HAP-1 (cell line): ENCODE measurements at places on chromosomes 7 and 10.

DNA sequence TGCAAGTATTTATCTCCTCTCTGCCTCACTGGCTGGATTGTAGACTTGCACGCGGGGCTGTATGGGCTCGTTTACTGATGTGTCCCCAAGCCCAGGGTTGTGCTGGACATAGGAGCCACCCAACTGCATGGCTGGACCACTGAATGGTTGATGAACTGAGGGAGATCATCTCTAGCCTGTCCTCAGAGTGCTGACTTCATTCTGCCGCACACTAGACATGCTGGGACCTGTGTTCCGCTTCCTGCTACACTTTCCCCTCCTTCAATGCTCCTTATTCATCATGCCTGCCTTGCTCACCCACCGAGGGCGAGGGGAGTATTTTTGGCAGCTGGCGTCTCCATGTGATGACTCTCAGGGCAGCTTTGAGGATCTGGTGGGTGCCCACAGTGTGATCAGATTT, 440.2 kb downstream of the GLRX3 start:
- DNase-seq: no peak

- no peak for DNase-seq
These were observed 180.5 kb downstream of the DPP6 start for GRCh38 chr7:154232700-154233099.

DNA sequence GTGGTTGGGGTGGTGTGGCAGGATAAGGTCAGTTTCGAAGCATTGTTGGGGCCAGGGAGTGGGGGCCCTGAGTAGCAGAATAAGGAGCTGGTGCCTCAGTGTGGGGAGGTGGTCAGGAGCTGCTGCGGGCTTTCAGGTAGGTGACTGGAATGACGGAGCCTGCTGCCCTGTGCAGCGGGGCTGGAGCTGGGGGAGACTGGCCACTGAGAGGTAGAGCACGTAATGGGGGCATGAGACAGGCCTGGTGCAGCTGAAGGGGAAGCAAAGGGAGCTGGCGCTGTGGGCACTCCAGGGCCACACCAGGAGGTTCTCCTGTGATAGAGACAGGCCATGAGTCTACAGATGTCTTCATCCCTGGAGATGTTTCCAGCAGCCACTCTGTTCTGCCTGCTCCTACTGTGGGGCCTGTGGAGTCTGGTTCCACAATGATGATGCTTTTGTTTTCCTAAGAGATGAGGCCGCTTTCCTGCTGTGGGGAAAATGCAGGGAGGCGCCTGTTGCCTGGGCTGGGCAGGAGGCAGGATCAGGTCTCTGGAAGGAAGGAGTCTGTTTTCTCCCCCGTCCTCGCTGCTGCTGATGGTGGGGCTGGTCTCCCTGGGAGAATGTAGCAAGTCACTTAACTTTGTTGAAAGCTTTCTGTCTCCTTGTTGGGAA, 31.1 kb downstream of the NUB1 start:
- no peak for DNase-seq

DNA sequence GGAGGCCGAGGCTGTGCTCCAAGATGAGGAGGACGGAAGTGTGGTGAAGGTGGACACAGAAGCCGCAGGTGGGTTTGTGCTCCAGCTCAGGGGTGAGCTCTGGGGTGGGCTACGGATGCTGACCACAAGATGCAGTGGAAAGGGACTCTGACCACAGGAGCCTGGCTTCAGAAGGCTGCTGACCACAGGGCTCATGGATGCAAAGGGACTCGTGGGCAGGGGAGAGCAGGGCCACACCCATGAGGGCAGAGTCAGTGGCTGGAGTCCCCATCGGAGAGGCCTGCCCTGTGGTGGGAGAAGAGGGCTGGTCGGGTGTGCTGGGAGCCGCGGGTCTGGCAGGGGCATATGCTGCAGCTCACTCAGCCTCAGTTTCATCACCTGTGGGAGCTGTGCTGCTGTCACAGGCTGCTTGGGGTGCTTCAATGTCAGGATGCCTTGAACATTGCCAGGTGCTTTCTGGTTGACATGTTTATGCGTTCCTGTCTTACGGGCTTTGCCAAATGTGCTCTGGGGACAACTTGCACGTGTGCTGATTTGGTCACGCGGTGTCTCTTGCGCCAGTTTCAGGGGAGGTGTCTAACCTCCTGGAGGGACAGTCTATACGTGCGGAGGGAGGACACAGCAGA, 13.7 kb downstream of the SCART1 start:
- no peak for DNase-seq

GRCh38 chr10:61592581-61592980, 70.1 kb upstream of the CABCOCO1 start:
- DNase-seq: peak; percentile 49

DNA sequence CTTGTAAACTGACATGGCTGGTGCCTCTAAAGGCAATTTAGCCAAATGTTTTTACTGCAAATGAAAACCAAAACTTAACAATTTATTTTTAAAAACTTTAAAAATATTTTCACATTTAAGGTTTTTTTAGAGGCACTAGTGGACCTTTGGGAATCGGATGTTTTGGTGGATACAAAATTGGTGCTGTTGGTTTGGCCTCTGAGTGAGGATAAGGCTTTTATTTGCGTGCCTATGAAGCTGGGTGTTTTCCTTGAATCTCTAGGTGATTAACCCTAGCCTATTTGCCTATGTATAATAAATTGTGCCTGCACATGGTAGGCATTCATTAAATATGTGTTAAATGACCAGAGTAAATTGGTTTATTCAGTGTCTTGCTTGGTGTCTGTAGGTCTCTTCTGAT, 2.9 kb upstream of the SGCE start:
- DNase-seq: no peak

DNA sequence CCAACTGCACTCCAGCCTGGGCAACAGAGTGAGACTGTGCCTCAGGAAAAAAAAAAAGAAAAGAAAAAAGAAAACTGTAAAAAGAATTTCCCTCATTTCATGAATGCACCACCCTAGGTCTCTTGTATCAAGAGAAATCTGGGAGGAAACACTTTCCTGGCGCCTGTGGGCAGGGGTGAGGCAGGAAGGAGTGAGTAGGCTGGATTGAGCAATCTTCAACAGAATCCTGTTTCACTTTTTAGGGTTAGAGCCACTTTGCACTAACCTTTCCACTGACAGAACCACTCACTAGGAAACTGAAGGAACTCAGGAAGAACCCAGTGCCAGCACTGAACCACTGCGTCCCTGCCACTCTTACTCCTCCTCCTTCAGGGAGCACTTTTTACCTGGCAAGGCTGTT, 282.1 kb downstream of the CCDC3 start:
- DNase-seq: no peak

- peak; percentile 62 for DNase-seq
These were observed 15.6 kb upstream of the PBLD start for GRCh38 chr10:68348265-68348741.

DNA sequence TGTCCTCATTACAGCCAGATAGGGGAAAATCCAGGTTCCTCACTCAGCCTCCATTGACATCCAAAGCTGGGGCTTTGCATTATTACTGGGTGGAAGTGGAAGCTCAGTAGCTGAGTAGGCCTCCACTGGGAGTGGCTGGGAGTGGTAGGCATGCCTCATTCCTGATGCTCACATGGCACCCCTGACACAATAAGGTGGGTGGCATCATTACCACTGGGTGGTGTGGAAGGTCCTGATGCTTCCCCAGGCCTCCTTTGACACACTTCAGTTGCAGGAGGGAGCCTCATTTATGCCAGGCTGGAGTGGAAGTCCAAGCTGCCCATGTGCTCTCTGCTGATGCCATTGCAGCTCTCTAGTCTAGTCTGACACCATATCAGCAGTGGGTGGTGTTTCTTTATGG, 48.2 kb upstream of the GPR141 start:
- DNase-seq: no peak

DNA sequence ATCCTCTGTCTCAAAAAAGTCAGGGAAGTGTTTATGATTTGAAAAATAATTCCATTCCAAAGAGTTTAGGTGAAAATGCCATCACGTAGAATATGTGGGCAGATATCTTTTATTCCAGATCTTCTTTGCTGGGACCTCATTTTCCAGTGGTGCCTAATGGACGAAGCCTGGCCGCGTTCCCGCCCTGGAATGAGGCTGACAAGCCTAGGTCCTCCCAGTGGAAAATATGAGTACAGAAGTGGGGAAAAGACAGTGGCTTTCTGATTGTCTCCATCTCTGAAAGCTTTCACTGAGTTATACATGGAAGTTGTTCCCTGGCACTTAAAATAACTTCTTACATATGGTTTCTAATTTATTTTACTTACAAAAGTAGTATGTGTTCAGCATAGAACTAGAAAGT, 139.4 kb downstream of the TACC2 start:
- no peak for DNase-seq

DNA sequence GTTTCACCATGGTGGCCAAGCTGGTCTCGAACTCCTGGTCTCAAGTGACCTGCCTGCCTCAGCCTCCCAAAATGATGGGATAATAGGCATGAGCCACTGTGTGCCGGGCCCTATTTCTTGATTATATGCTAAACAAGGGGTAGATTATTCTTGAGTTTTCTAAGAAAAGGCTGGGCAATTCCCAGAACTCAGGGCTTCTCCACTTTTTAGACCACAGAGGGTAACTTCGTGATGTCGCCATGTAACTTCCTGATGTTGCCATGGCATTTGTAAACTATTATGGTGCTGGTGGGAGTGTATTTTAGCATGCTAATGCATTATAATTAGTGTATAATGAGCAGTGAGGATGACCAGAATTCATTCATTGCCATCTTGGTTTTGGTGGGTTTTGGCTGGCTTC, 35.8 kb downstream of the OTUD1 start:
- DNase-seq: no peak

DNA sequence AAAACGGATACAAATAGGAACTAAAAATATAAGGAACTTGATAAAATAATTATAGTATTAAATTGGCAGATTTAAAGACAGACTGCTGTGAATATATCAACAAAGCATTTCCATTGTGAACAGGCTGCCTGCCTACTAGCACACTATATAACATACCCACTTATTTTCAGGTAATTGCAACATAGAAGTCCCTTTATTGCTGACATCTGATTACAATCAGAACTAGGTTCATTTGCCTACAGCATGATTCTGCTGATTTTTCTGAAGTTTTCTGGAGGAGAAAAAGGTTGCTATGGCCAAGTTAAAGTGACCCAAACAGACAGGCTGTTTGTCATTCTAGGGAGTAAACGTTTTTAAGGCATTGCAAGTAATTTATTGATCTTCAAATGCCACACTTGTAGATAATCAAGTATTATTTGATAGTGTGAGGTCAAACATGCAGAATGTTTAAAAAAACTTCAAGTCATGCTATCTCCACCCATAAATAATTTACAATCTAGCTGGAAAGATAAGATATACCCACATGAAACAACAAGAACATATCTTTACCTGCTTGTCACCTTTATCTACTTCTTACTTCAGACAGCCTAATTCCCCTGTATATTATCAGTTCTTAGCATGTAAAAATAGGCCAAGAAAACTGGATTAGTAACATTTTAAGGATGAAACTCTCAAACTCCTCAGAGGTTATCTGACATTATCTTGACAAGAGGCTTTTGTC, 40.5 kb downstream of the MTPN start:
- no peak for DNase-seq

GRCh38 chr7:123522066-123522465, 12.3 kb downstream of the IQUB start:
- no peak for DNase-seq

- DNase-seq: no peak
These were observed 78.8 kb downstream of the PDSS1 start for GRCh38 chr10:26776258-26776657.

- DNase-seq: peak; percentile 21
These were observed 787 bp downstream of the MAGI2 start for GRCh38 chr7:79452495-79453265.
